NCI-H187 (cell line): ENCODE measurements at places on chromosomes 13 and 19.
A peak's percentile ranks its signal among the peaks of the same experiment; 100 is the strongest.

GRCh38 chr19:12984683-12985048 lies 10.6 kb upstream of the NFIX start:
- DNase-seq, result no peak

DNA sequence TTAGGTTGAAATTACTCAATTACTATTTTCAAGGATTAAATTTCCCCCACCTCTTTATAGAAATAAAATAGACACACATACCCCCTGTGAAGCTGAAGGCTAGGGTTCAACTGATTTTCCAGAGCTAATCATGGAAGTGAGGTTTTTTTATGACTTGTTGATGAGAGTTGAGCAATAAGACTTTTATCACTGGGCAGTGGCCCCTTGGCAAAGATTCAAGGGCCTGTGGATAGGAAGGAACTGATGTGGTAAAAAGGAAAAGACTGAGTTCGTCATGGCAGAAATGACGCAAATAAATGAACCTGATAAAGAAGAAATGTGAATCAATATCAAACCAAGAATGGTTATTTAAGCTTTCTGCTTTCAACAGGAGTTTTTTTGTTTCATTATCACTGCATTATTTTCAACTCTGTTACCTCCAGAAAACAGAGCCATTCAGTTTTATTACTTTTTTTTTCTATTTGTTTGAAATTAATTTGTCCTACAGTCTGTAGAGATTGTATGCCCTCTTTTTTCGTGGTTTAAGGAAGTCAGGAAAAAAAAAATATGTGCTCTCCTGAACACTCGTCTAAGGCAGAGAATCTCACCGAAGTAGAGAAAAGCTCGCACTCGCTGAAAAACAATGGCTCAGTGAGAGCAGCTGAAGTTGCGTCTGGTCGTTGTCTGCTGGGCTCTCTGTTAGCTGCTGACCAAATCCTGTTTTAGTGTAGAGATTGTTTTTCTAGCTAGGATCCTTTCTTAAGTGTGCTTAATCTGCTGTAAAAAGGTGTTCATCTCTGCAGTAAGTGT lies 38.9 kb downstream of the STOML3 start:
- DNase-seq, result no peak

GRCh38 chr19:20325151-20325550 lies 158.1 kb downstream of the ZNF486 start:
- no peak for DNase-seq

DNA sequence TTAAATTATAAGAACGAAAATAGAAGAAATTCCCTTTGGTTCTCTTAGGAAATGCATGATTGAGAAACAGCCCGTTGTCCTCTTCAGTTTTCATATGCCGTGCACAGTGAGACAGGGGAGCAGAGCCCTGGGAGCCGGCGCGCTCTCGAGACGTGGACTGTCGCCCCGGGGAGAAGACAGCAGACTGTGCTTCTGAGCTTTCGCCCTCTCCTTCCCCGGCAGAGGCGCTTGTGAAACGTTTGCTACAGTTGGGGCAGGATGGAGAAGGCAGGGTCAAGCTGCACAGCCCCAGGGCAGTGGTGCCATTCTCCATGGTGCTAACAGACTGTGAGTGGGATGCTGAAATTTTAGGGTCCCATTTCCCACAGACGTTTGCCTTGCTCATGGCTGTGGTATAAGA lies 192.2 kb upstream of the KL start:
- peak; percentile 7 for DNase-seq

DNA sequence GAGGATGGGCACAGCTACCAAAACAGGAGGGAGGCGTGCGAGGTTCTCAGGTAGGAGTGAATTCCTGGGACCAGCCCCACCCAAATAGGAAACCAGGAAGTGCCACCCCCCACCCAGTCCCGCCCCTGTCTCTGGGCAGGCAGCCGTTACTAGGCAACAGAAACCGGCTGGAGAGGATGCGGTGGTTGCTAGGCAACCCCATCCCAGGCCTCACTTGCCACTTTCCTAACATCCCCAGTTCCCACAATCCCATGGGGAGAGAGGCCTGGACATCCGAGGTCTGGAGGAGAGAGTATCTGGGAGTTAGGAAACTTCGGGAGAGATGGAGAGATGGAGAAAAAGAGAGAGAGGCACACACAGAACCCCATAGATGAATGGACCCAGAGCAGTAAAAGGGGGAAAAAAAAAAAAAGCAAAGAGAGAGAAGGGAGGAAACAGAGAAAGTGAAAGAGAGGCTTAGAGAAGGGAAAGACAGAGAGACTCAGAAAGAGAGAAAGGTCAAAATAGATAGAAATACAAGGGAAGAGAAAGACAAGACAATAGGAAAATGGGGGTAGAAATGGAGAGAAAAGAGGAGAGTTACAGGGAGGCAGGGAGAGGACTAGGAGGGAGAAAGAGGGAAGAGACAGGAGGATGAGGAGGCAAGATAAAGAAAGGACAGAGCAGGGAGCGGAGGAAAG lies 3.8 kb downstream of the GRIK5 start:
- DNase-seq, result peak; percentile 69

- no peak for DNase-seq
These were observed 12.3 kb upstream of the GPR18 start for GRCh38 chr13:99270518-99270917.

DNA sequence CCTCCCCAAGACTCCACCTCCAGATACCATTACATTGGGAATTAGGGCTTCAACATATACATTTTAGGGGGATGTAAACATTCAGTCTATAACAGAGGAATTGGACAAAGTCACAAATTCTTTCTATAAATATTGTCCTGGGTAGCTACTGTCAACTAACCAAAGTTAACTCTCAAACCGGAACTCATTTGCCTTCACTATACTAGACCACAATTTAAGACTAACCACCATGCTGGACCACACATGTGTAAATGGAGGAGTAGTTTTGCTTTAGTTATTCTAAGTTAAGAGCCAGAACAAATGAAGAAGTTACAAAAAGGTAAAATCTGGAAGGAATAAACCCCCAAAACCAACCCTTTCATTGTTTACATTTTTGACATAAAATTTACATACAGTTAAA lies 222.8 kb downstream of the NDFIP2 start:
- no peak for DNase-seq

DNA sequence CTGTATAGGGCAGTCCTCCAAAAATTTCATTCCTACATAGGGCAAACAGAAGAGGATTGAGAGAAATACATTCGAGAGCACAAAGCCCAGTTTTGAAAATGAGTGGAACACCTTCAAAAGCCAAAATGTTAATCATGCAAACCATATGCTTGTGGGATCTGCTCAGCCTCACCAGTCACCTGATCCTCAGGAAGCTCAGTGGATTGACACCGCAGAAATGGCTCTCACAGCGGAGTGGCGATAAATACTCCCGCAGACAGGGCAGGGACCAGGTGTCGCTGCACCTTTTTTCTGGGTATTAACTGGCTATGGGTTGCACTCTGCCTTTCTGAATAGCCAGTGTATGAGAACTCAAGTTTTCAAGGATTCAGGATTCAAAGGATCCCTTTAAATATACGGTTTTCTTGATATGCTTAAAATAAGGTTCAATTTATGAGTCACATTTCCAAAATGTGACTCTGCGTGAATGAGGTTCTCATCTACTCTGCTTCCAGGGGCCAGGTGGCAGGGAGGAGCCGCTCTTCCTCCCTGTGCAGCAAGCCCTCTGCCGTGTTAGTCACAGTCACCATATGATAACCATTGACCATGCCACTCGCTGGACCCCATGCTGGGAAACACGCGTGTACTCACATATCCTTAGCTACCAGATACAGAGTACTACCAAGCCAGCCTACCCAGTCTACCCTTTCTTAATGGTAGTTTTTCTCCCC lies 18.3 kb upstream of the DHRS12 start:
- no peak for DNase-seq

- DNase-seq, result no peak
These were observed 205.1 kb downstream of the DACH1 start for GRCh38 chr13:71661921-71662320.

GRCh38 chr13:113926301-113926761 lies 47.5 kb downstream of the C13orf46 start:
- no peak for DNase-seq

DNA sequence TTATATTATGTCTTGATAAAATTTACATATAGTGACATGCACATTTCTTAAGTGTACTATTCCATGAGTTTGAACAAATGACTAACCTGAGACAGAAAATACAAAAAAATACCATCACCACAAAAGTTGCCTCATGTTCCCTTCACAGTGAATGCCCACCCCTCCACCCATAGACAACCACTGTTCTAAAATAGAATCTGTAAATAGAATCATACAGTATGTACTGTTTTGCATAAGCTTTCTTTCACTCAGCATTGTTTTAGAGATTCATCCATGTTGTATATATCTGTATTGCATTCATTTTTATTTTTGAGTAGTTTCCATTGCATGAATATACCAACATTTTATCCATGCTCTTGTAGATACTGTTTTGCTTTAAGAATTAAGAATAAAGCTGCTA lies 23.3 kb upstream of the RBM26 start:
- DNase-seq, result no peak

DNA sequence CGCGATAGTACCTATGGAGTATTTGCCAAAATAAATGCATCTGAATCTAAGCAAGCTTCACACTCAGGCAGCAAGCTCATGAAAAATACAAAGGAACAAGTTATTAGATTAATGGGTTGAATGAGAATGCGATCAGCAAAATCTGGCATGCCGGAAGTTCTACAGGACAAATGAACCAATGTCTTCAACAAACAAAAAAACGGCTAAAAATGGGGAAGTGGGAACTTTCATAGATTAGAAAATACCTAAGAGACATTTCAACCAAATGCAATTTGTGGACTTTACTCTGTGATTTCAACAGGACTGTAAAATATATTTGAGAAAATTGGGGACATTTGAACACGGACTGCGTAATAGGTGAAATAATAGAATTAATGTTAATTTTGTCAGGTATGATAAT lies 22.4 kb upstream of the RNASEH2B start:
- DNase-seq, result no peak

GRCh38 chr19:35222373-35223015 lies 6.0 kb downstream of the FAM187B start:
- DNase-seq, result no peak

DNA sequence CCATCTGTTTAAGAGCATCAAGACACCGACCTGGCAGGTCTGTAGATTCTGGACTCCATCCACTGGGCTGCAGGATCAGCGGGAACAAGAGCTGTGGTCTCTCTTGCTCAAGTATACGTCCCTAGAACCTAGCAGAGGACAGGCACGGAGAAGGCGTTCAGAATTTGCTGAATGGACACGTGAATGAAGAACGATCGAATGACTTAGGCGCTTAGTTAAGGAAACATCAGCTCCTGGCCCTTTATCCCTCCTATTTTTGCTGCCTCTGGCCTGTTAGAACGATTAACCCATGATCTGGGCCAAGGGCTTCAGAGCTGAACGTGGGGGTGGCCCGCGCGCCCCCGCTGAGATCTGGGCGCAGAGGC lies 953 bp downstream of the DZIP1 start:
- DNase-seq, result no peak

DNA sequence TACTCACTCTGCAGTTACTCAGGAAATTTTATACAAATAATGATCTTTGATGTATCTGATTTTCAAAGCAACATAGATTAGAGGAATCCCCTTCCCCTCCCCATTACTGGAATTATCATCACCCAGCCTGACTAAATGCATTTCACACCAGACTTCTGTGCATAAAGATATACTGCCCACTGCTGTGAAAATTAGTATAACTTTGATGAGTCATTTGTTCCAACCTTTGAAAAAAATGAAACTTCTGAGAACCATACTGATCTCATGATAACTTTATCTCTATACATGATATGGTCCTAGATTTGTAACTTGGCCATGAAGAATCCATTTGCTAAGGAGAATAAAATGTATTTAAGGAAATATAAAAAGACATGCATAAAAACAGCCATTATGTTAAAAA lies 63.9 kb downstream of the GPC6 start:
- DNase-seq, result no peak

DNA sequence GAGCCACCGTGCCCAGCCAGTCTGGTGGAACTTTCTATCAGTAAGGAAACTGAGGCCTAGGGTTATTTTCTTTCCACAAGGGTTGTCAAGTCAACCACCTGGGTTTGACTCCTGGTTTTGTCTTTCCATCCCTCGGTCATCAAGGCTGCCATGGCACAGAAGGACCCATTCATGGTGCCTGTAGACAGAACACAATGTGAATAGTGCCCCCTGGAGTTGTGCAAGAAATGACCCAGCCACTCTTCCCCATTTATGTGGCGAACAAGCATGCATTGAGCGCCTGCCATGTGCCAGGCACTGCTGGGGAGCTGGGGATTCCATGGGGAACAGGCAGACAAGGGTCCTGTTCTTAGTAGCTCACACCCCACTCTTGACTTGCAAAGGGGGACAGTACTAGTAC lies 4.1 kb downstream of the SMARCA4 start:
- no peak for DNase-seq

- DNase-seq, result peak; percentile 3
These were observed 20.4 kb upstream of the DCLK1 start for GRCh38 chr13:36151591-36151990.

- DNase-seq, result no peak
These were observed 877.2 kb upstream of the PCDH20 start for GRCh38 chr13:62292714-62293480.

DNA sequence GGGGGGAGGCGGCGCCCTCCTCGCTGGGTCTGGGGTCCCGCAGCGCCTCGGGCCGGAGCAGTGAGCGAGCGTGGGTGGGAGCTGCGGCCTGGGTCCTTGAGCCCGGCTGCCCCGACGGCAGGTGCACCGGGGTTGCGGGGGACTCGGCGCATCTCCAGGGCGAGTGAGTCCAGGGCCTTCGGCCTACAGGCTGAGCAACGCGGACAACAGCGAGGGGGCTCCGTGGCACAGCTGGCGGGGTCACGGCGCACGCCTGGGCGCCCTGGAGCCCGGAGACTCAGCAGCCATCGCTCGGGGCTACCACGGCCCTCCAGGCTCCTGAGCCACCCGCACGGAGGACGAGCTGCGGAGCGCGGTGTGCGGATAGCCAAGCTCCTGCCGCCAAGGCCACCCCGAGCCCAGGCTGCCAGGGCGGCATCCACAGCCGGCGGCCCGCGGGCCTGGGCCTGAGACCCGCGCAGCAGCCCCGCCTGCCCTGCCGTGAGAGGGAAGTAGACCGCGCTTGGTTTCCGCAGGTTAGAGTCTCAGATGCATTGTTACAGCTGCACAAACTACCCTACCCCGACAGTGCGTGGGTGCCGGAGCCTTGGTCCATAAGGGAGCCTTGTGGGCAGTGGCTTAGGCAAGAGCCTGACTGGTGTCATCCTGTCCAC lies 253.9 kb upstream of the SGCG start:
- DNase-seq, result no peak

DNA sequence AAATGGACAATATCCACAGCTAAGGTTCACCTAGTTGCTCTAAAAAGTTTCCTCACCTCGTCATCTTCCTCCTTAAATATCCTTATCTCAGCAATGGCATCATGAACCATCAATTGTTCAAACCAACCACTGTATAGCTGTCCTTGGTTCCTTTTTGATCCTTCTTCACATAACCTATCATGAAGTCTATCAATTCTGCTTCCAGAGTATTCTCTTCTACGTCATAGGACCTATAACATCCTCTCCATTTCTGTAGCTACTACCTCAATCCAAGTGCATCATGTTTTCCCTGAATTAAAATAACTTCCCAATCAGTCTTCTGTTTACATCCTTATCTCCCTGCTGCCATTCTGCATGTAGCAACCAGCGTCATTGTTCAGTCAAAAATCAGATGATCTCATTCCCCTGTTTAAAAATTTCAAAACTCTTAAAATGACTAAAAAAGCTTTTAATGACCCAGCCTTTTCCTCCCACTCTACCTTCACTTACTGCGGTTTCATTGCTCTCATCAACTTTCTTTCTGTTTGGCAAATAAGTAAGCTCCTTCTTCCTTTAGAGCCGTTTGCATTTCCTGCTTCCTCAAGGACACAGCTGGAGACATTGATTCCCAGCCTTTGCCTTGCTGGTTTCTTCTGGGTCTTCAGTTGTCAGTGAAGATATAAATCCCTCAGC lies 223.9 kb upstream of the MIR17HG start:
- DNase-seq, result no peak
